ENCODE measurements at places on chromosomes 6 and 20. TPM values are rescaled to one million over a fixed set of nuclear protein-coding genes. Genes with fewer than 3 reads are reported as not detected.

- DNase-seq: no peak
These were observed 92.5 kb downstream of the SPTLC3 start for GRCh38 chr20:13101276-13101675.

DNA sequence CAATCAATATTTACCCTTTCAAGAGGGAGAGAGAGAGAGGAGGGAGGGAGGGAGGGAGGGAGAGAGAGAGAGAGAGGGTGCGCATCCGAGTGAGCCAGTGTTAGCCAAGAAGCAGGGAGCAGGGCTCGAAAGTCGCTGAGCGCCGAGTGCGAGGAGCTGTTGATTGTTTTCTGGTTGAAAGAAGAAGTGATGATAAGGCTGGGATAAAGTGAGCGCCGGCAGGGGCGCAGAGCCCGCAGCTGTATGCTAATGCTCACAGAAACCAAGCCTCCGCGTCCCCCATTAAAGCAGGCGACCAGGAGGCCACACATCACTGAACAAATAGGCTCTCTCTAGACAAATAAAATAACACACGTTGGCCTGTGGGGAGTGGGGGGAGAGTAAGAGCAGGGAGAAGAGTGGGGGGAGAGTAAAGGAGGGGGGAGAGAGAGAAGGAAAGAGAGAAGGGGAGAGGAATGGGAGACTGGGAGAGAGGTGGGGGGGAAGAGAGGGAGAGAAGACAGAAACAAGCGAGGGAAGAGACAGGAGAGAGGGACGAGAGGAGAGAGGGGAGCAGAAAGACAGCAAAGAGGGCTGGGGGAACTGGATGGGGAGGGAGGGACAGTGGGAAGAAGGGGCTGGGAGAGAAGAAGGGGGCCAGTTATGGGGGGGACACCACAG lies 5.0 kb upstream of the INSM1 start:
- DNase-seq: no peak

Gene HEBP2
- 24.9 TPM for polyA plus RNA-seq

- peak; percentile 45 for DNase-seq
These were observed 31.3 kb downstream of the KCNK15 start for GRCh38 chr20:44776980-44777379.

Gene CENPQ
- 7.7 TPM for polyA plus RNA-seq

Gene FOXA2
- polyA plus RNA-seq: 0.11 TPM

GRCh38 chr6:34973547-34974248 lies 84.6 kb downstream of the ANKS1A start:
- DNase-seq: no peak
